Natural killer cell treated with Interleukin-12 subunit alpha and Interleukin-12 subunit beta and Interleukin-15 and Interleukin-18, amount 100 ng/mL, for 72 hours (primary cell): ENCODE measurements at places on chromosomes 3 and 15.

- no peak for DNase-seq
These were observed 6.7 kb downstream of the CEMIP start for GRCh38 chr15:80785811-80786354.

GRCh38 chr3:64151342-64151871, 73.9 kb downstream of the PRICKLE2 start:
- no peak for DNase-seq

DNA sequence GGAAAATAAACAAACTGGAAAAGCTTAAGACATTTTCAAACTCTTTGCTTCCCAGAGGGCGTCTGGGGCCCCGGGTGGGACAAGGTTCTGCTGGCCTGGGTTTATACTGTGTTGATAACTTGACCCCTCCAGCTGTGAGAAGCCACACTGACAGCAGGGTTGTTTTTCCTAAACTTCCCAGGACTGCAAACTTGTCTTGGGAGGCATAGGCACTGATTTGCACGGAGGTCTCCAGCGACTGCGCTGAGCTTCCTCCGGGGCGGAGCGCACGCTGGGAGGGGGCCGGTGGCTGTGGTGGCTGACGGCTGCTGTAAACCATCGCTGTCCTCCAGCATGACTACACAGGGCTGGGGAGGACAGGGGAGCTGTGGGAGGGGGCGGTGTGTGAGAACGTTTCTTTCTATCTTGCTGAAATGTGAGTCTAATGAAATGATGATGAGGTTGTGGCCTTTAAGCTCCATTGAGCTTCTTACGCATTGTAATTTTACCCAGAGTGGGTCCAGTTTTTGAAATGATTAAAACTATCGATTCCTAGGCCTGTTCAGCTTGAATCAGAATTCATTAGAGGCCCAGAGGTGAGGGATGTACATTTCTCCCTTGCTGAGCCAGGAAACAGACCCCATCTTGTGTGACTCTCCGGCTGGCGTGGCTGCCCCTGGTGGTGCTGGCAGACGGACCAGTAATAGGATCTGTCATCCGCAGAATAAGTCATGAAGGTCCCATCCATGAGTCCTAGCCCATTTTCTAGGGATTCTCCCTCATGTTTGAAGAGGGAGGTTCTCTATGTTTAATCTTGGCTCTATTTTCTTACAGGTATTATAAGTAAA, 40.5 kb upstream of the VPS8 start:
- DNase-seq: no peak

DNA sequence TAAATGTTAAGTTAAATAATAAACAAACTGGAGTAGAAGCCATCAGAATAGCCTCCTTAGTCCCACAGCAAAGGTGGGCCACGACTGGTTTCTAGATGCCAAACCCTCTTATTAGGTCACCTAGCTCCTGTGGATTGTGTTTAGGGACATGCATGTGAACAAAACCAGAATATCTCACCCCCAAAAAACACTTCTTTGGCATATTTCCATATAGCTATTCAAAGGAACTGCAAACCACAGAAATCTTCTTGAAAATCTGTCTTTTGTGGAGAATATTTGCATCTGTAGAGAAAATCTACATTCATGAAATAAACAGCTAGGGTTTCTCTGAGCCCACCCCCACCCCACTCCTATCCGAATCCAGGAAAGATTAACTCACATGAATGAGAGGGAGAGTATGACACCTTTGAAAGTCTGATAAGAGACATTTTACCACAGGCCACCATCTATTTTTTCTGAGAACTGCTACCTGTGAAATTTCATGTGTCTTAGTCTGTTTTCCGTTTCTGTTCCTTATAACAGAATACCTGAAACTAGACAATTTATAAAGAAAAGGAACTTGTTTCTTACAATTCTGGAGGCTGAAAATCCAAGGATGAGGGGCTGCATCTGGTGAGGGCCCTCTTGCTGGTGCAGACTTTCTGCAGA, 159.4 kb downstream of the NEK10 start:
- no peak for DNase-seq

DNA sequence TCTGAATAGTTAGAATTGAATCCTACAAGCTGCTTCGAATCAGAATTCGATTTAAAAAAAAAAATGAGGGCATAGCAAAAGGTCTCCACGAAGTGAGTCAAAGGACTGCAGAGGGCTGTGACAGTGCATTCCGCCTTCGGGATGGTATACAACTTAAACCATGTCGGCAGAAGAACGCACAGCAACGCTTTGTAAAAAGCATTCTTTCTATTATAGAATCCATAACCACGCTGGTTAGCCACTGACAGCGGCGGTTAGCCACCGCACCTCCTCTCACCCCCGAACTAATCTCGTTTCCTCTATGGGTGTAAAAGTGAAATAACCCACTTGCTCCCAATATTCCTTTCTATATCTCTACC, 664 bp upstream of the PIK3CA start:
- DNase-seq: peak; percentile 78

DNA sequence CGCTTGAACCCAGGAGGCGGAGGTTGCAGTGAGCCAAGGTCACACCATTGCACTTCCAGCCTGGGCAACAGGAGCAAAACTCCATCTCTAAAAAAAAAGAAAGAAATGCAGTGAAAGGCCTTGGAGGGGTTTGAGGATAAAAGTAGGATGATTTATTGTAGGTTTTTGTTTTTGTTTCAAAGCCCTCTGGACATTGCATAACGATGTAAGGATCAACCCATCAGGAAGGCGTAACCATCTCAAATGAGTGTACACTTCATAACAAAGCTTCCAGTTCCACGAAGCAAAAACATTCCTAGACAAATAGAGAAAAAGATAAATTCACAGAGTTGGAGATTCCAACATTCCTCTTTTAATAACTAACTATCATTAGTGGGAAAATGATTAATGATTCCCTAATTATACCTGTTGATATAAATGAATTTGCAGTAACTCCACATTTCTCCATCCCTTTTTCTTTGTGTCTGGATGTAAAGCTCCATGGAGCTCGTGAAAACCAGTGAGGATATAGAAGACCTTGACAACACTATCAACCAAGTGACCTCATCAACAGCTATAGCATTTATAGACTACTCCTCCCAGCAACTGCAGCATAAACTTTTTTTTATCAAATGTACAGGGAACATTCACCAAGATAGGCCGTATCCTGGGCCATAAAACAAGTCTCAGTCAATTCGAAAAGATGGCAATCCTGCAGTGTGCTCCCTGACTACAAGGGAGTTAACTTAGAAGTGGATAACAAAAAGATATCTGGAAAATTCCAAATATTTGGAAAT, 48.7 kb upstream of the PPP4R2 start:
- DNase-seq: no peak

- no peak for DNase-seq
These were observed 68.6 kb downstream of the FHIT start for GRCh38 chr3:61182662-61183061.

DNA sequence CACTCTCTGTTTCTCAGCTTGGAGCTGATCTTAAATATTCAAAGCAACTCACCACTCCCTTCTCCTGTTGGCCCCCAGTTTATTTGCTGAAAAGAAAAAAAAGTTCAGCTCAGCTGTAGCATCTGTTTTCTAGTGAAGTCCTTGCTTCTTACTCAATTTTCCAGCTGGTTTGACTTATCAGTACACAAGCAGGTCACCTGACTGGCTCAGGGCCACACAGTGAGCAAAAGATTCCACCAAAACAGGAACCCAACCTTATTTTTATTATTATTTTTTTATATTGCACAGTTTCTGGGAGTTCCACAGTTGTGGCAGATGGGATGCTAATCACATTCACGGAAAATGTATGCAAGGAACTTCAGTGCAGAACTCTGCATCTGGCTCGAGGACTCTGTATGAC, 390.7 kb upstream of the RGMA start:
- no peak for DNase-seq

- DNase-seq: no peak
These were observed 28.3 kb downstream of the IL12A start for GRCh38 chr3:160016972-160017371.

GRCh38 chr3:36700537-36701248, 63.7 kb downstream of the DCLK3 start:
- DNase-seq: no peak
